Fibroblast of gingiva (primary cell): ENCODE measurements at places on chromosomes 7 and 10.

- no peak for DNase-seq
Measured at GRCh38 chr10:120979435-120980278, 128.5 kb downstream of the WDR11 start.

GRCh38 chr10:12221323-12222298 is 25.6 kb downstream of the CDC123 start:
- DNase-seq: no peak

- DNase-seq: no peak
Measured at GRCh38 chr7:88329532-88330463, 23.1 kb upstream of the STEAP4 start.

DNA sequence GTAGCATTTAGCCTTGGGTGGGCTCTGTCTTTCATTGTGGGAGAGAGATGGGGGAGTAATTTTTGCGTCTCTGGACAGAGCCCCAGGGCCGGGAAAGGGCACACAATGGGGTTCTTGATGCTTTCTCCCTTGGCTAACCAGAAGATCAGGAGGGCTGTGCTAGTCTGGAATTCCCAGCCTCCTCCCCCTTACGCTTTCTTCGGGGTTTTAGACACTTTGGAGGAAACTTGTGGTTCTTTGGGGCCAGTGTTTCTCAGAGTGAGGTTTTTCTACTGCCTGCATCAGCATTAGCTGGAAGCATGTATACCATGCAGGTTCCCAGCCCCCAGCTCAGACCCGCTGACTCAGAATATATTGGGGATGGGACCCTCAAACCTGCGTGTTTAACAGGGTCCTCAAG is 7.0 kb downstream of the NEURL1 start:
- DNase-seq: no peak

GRCh38 chr7:144908324-144908723 is 72.5 kb upstream of the TPK1 start:
- DNase-seq: no peak

DNA sequence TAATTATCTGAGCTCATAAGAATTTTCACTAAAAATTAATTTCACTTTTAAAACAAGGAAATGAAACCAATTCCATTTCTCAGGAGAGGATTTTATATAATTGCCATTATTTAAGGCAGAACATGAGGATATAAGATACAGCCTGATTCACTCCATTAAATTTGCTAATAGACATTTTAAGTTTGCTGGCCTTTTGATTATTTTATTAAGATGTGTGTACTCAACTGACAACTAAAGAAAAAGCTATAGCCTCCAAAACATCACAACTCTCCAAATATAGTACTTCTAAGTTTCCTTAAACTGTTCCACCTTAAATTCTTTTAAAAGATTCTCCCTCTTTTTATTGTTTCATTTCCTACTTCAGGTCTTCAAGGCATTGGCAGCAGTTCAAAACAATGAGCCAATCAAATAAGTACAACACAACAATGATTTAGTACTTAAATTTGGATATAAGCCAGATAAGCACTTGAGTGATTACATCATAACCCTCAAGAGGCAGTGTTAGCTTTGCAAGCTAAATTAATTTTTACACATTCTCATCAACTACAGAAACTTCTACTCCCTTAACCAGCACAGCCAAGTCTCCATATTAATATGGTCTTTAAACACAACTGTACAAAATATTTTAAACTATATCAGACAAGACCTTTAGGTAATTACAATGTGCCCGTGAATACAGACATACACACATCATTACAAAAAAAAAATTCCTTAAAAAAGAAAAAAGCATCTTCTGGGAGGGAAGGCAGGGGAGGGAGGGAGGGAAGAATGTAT is 121.8 kb downstream of the KMT2C start:
- peak; percentile 64 for DNase-seq

DNA sequence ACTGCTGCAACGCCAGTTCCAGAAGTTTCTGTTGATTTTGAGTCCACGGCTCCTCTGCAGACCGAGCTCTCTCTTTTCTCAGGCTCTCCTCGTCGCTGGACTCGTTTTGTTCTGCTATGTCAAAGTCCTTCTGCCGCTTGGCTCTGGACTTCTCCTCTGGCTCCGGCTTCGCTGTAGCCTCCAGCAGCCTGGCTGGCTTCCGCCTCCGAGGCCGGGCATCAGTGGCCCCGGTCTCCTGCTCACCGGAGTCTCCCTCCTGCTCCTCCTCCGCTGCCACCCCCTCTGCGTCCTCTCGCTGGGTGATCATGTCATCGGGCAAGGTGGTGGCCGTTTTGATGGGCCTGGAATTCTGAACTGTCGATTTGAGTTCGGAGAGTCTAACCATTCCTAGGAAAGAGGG is 225.2 kb downstream of the MLLT10 start:
- no peak for DNase-seq

DNA sequence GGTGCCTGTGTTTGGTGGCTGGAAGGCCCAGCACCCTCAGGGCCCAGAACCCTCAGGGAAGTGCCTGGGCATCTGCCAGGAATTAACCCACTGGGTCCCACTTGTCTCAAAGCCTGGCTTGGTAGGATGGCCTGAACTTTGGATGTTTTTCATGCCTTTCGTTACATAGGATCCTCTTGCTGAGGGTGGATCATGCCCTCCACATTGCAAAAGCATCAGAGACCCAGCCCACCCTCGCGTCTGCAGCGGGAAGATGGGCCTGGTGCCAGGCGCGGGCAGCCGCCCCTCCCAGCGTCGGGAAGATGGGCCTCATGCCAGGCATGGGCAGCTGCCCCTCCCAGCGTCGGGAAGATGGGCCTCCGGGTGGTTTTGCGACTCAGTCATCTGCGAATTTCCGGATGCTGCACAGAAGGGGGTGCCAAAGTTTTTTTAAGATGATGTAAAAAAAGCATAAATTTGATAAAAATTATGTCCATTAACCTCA is 51.9 kb upstream of the PRKAR1B start:
- DNase-seq: no peak

DNA sequence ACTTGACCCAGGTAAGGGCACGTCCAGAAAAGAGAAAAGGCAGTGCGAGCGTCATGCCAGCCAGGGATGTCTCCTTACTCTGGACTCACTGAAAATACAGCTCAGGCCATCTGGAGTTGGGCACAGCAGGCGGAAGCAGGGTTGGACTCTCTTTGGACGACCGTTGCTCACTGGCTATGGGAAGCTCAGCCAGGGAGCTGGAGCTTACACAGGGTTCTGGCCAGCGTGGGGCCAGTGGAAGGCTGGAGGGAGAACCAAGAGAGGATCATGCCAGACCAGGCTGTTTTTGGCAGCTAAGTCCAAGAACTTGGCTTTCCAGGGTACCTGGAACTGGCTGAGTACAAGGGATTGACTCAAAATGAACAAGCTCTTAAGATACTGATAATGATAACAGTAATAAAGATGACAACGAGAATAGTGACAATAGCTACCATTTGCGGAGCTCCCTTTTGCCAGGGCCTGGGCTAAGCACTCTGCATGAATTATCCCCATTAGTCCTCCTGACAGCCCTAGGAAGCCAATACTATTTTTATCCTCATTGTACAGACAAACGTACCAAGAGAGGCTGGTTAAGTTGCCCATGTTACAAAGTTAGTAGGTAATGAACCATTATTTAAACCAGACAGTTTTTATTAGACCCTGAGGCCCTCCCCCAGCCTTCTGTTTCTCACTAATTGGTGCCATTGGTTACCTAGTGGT is 177.6 kb downstream of the PTPN20 start:
- no peak for DNase-seq

GRCh38 chr10:52951824-52952223 is 179.2 kb upstream of the MBL2 start:
- no peak for DNase-seq

GRCh38 chr10:3904419-3904960 is 119.5 kb upstream of the KLF6 start:
- DNase-seq: no peak

- DNase-seq: no peak
Measured at GRCh38 chr10:104824380-104825006, 183.4 kb downstream of the SORCS3 start.

DNA sequence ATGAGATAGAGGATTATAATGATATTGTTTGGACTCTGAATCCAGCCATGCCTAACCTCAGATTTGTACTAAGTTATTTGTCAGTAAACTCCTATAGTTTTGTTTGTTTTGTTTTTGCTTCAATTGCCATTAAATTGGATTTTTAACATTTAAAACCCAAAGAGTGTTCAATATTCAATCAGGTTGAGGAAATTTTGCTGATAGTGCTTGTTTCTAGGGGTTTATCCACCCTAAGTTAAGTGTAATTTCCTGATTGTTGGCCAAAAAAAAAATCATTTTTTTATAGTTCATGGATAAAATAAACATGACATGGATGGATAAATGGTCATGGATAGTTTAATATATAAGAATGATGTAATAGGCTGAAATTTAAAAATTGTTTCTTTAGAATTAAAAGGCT is 11.4 kb upstream of the BET1 start:
- no peak for DNase-seq
